Activated naive CD4-positive, alpha-beta T cell (primary cell): ENCODE measurements at places on chromosomes 2 and 18.

GRCh38 chr18:48997985-48998831 lies 47.4 kb upstream of the SMAD7 start:
- DNase-seq: no peak

- no peak for DNase-seq
Observed at GRCh38 chr2:186031229-186031628, 292.6 kb downstream of the FSIP2 start.

DNA sequence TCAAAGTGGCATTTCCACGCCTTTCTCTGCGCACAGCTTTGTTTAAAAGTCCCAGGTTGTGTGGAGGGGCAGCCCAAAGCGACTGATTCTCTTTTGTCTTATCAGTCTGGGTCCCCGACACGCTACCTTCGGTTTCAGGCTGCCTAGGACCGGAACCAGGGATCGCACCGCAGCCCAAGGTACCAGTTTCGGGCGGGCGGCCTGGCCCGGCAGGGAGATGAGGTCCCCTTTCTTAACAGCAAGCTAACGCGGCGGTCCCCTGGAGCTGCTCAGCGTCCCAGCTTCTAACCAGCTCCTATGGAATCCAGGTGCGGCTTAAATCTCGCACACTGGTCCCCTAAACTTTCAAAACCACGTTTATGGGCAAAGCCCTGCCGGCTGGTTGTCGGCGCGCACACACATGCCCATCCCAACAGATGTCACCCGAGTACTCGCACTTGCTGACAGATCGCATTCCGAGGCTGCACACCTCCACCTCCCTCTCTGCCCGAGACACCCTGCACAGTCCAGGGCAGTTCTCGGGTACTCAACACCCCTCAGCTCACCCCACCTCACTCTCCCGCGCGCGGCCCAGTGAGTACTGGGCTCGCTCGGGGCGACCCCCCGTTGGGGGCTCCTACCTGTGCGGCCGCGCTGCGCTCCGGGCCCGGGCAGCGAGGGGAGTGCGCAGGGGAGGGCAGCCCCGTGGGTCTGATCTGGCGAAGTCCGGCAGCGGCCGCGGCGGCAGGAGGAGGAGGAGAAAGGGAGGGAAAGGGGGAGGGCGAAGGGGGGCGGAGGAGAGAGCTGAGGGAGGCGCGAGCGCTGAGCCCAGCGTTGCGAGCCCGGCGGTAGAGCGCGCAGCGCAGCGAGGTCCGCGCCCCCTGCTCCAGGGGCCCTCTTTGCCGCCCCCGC lies at the start of gene EFEMP1:
TSS of gene EFEMP1 (minus strand) at position 692 of the 891 bp plus-strand sequence. CDS start 1,342 bp downstream, outside the sequence.
- no peak for DNase-seq

- DNase-seq: no peak
Observed at GRCh38 chr2:239308661-239309397, 92.0 kb downstream of the HDAC4 start.

DNA sequence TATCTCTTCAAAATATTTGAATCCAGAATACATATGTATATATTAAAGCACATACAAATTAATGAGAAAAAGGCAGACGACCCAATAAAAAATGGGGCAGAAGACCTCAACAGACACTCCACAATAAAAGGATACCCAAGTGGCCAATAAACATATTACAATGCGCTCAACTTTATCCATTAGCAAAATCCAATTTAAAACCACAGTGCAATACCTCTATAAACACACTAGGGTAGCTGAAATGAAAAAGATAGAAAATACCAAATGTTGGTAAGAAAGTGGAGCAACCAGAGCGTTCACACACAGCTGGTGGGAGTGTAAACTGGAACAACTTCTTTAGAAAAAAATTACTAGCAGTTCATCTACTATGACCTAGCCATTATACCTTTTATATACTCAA lies 75.3 kb downstream of the CCDC148 start:
- no peak for DNase-seq

- DNase-seq: no peak
Observed at GRCh38 chr2:45963816-45964215, 312.3 kb downstream of the PRKCE start.
